ENCODE measurements at places on chromosomes 2 and 18. TPM values are rescaled to one million over a fixed set of nuclear protein-coding genes. Genes with fewer than 3 reads are reported as not detected.

Gene ARHGAP15
- 0.88 TPM for total RNA-seq

DNA sequence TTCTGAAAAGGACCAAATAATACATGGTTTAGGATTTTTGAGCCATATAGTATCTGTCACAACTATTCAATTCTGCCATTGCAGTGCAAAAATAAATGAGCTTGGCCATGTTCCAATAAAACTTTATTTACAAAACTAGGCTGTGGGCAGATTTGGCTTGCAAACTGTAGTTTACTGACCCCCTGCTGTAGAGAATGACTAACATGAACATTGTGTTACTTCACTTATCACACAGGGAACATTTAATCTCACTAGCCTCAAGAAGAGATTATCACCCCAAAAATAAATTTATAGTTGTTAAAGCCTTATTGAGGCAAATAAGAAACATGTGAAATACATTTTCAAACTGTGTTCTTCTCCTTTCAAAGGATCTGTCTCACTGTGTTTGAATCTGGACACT lies 766.2 kb downstream of the MBD2 start:
- H3K27me3 ChIP-seq: no peaks in the 10 kb centered on the region
- H3K27ac ChIP-seq: no peak overlapping the region
- H3K36me3 ChIP-seq: no peaks in the 10 kb centered on the region
- no peak for DNase-seq
- no peak overlapping the region for H3K4me3 ChIP-seq
- no peaks in the 10 kb centered on the region for H3K4me1 ChIP-seq

Gene DNAJC27
- 7.7 TPM for total RNA-seq

DNA sequence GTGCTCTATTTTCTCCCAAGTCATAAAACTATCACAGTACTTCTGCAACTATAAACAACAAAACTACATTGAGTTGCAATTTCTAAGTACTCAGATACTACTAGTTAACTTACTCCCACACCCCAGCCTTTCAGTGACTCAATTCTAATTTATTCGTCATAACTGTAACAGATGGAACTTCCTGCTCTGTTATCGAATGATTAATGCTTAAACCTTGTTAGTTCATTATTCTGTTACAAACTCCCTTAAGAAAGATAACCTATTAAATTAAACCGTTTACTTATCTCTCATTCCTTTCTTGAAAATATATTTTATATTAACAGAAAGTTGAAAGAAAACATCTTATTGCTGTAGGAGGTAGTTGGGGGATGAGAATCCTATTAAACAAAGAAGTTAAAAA lies 17.0 kb downstream of the TNFAIP6 start:
- peak; percentile 84 for DNase-seq
- no peaks in the 10 kb centered on the region for H3K36me3 ChIP-seq
- peak overlapping the region; percentile 66 for H3K27ac ChIP-seq
- no peaks in the 10 kb centered on the region for H3K27me3 ChIP-seq
- no peak overlapping the region for H3K4me3 ChIP-seq

Gene CHRNG
- total RNA-seq: not detected

GRCh38 chr2:223846515-223846914 lies 9.1 kb upstream of the AP1S3 start:
- peaks cover 5% of the 10 kb centered on the region for H3K4me1 ChIP-seq
- no peaks in the 10 kb centered on the region for H3K36me3 ChIP-seq
- no peaks in the 10 kb centered on the region for H3K27me3 ChIP-seq
- H3K4me3 ChIP-seq: no peak overlapping the region

Gene ITSN2
- total RNA-seq: 32.7 TPM

Gene HOXD8
- total RNA-seq: 3.3 TPM

DNA sequence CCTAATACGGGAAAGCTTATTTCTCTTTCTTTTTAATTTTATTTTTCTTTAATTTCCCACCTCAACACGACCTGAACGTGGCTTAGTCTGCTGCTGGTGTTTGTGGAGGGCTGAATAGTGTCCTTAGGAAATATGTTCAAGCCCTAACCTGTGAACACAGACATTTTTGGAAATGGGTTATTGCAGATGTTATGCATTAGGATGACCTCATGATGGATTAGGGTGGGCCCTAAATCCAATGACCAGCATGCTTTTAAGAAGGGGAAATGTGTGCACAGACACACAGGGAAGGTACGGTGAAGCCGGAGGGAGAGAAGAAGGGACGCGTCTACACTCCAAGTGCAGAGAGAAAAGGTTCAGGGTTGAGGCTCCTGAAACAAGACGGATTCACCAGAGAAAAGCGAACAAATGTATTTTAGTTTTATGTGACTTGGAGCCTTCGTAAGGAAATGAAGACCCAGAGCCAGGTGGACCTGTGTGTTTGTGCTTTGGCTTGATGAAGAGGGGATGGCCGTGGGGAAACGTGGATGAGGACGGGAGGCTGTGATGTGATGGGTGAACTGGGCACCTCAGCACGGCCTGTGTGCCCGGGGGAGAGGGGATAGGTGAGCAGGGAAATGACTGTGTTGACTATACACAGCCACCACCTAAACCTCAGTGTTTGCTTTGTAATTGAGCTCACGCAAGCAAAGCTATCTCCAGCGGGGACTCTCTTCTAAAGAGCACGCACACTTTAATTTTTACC lies 37.5 kb downstream of the RTP5 start:
- DNase-seq: peak; percentile 31
- no peak overlapping the region for H3K4me3 ChIP-seq
- no peaks in the 10 kb centered on the region for H3K4me1 ChIP-seq

Gene TRAPPC8
- total RNA-seq: 48.0 TPM

DNA sequence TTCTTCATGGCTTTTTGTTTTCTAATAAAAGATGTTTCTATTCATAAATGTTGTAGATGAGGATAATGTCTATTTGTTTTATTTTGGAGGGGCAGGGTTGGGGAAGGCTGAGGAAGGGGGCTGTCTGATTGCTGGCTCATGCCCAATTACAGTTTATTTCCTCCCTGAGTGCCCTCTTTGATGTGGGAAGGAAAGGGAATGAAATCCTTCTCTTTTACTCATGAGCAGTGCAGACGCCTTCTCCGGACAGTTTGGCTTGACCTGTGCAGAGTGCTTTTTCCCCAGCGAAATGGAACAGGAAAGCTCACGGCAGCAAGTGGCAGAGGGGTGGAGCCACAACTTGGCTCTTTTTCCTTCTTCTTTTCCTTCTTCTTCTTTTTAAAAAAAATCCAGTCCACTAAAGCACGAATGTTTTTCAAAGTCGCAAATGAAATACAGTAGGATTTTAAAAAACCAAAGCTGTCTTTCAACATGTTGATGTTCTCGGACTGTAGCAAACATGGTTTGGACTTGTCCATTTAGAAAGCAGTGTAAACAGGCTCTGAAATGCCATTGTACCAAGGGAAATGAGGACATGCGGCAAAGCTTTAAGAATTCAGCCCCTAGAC lies 34.5 kb downstream of the RAB31 start:
- no peaks in the 10 kb centered on the region for H3K27me3 ChIP-seq
- peak overlapping the region; percentile 94 for H3K27ac ChIP-seq
- no peaks in the 10 kb centered on the region for H3K36me3 ChIP-seq
- DNase-seq: peak; percentile 38
- peaks cover 53% of the 10 kb centered on the region for H3K4me1 ChIP-seq

Gene DSC1
- total RNA-seq: not detected

GRCh38 chr2:27377618-27378095 lies 2.9 kb downstream of the ZNF513 start:
- H3K27ac ChIP-seq: peak overlapping the region; percentile 17
- H3K4me1 ChIP-seq: peaks cover 14% of the 10 kb centered on the region
- peaks cover 79% of the 10 kb centered on the region for H3K36me3 ChIP-seq
- no peak overlapping the region for H3K4me3 ChIP-seq
- H3K27me3 ChIP-seq: no peaks in the 10 kb centered on the region

DNA sequence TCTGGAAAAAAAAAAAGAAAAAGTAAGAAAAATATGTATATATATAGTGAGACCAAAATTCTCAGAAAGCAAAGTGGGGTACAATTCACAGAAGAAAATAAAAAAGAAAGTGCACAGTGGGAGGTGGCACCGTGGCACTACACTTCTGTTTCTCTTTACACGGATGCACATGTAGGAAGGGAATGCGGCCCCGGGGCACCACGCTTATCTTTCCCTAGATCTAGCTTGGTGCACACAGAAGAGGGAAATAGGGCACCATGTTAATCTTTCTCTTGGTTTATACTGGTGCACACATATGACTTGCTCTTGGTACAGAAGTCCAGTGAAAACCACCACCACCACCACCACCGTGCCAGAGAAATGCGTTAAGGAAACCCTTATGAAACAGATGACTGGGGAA lies 32.0 kb downstream of the EIPR1 start:
- no peaks in the 10 kb centered on the region for H3K36me3 ChIP-seq
- no peak overlapping the region for H3K4me3 ChIP-seq

GRCh38 chr2:46368401-46368800 lies 71.2 kb downstream of the EPAS1 start:
- peaks cover 10% of the 10 kb centered on the region for H3K4me1 ChIP-seq
- H3K27me3 ChIP-seq: no peaks in the 10 kb centered on the region
- peaks cover 72% of the 10 kb centered on the region for H3K36me3 ChIP-seq
- H3K4me3 ChIP-seq: no peak overlapping the region
- H3K27ac ChIP-seq: no peak overlapping the region
- no peak for DNase-seq

GRCh38 chr2:142134911-142135310 lies 4.1 kb upstream of the LRP1B start:
- peaks cover 6% of the 10 kb centered on the region for H3K4me1 ChIP-seq
- H3K27ac ChIP-seq: no peak overlapping the region
- H3K27me3 ChIP-seq: peaks cover 9% of the 10 kb centered on the region
- no peaks in the 10 kb centered on the region for H3K36me3 ChIP-seq
- no peak for DNase-seq
- no peak overlapping the region for H3K4me3 ChIP-seq

DNA sequence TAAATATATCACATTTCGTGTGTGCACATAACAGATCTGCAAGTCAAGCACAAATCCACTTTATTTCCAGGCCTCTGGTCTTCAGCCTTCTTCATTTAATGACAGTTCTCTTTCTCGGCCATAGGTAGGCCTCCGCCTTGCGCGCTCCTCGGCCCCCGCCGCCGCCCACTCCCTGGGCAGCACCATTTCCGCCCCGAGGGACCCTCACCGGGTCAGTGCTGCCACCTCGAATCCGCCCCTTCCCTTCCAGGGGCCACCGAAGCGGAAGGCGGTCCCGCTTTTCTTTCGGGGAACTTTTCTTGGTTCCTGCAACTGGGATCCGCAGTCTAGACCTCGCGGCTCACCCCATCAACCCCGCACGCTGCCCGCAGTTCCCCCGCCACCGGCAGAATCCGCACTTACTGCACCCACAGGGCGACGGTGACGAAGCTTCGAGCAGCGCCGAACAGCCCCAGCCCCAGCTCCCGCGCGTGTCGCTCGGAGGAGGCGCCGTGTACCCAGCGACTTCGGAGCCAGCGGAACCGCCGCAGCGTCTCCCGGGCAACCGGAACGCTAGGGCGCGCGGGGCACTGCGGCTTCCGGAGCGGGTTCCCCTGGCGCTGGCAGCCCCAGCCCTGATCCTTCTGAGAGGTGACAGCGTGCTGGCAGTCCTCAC lies at the start of gene CDKL4:
CDKL4 (minus strand) TSS at position 502 of the 655 bp plus-strand sequence.
- peaks cover 2% of the 10 kb centered on the region for H3K4me1 ChIP-seq
- DNase-seq: peak; percentile 84
- peak within 1 kb of the TSS; percentile 48 for H3K4me3 ChIP-seq
- H3K27me3 ChIP-seq: no peaks in the 10 kb centered on the region
- H3K27ac ChIP-seq: no peak within 1 kb of the TSS

Gene GAREM1
- 5.0 TPM for total RNA-seq

Gene AGAP1
- 18.5 TPM for total RNA-seq

Gene BOLL
- not detected for total RNA-seq

- H3K36me3 ChIP-seq: no peaks in the 10 kb centered on the region
- no peaks in the 10 kb centered on the region for H3K27me3 ChIP-seq
- H3K4me1 ChIP-seq: no peaks in the 10 kb centered on the region
- no peak overlapping the region for H3K27ac ChIP-seq
- no peak overlapping the region for H3K4me3 ChIP-seq
Measured at GRCh38 chr2:122168799-122169198, 413.3 kb downstream of the TSN start.

- no peaks in the 10 kb centered on the region for H3K4me1 ChIP-seq
- peaks cover 16% of the 10 kb centered on the region for H3K27me3 ChIP-seq
- DNase-seq: no peak
- no peak overlapping the region for H3K27ac ChIP-seq
- H3K36me3 ChIP-seq: no peaks in the 10 kb centered on the region
- no peak overlapping the region for H3K4me3 ChIP-seq
Measured at GRCh38 chr2:54830546-54830945, 107.1 kb downstream of the EML6 start.

Gene VAMP8
- 2.1 TPM for total RNA-seq

DNA sequence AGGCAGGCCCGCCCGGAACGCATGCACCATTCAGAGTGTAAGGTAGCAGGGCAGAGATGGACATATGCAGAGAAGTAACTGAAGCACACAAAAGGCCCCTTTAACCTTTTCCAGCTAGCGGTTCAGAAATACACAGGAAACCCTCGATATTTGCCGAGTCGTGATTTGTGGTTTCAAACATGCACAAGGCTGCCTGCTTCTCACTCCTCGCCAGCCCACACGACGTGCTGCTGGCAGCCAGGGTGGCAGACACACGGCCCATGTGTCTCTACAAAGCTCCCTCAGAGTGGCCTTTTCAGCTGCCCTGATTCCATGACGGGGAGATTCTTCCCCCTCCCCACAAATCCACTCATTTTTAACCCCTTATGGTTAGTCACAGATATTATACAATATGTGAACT lies 23.6 kb downstream of the ZBTB7C start:
- peaks cover 10% of the 10 kb centered on the region for H3K27me3 ChIP-seq
- H3K4me3 ChIP-seq: no peak overlapping the region
- no peaks in the 10 kb centered on the region for H3K4me1 ChIP-seq
- no peaks in the 10 kb centered on the region for H3K36me3 ChIP-seq
- H3K27ac ChIP-seq: no peak overlapping the region

Gene NDUFB3
- total RNA-seq: 25.7 TPM

GRCh38 chr18:48137374-48138081 lies 207.1 kb upstream of the SMAD2 start:
- no peaks in the 10 kb centered on the region for H3K36me3 ChIP-seq
- H3K27me3 ChIP-seq: peaks cover 50% of the 10 kb centered on the region
- H3K27ac ChIP-seq: no peak overlapping the region
- H3K4me1 ChIP-seq: no peaks in the 10 kb centered on the region
- H3K4me3 ChIP-seq: no peak overlapping the region

Gene EFR3B
- 0.88 TPM for total RNA-seq

DNA sequence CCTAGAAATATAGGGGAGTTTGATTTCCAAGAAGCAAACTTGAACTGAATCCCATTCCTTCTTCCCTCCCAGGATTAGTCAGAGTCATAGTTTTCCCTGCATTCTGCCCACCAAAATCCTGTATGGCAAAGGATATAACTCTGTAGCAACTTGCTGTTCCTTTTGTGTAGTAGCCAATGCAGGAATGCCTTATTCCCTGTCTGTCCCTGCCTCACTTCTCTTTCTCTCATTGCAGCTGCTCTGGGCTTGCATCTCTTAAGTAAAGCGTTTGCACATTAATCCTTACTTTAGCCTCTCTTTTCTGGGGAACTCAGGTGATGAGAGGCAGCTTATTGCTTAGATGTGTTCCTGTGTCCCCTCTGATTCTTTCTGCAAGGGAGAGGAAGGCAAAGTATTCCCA lies 333.1 kb upstream of the VWC2L start:
- H3K27ac ChIP-seq: no peak overlapping the region
- no peak for DNase-seq
- H3K4me3 ChIP-seq: no peak overlapping the region
- H3K4me1 ChIP-seq: no peaks in the 10 kb centered on the region
- H3K36me3 ChIP-seq: no peaks in the 10 kb centered on the region
- H3K27me3 ChIP-seq: no peaks in the 10 kb centered on the region

Gene INHBB
- under 0.01 TPM for total RNA-seq

Measured in osteoblast (primary cell).